ENCODE measurements at places on chromosomes 7 and 10. TPM values are rescaled to one million over a fixed set of nuclear protein-coding genes. Genes with fewer than 3 reads are reported as not detected.

DNA sequence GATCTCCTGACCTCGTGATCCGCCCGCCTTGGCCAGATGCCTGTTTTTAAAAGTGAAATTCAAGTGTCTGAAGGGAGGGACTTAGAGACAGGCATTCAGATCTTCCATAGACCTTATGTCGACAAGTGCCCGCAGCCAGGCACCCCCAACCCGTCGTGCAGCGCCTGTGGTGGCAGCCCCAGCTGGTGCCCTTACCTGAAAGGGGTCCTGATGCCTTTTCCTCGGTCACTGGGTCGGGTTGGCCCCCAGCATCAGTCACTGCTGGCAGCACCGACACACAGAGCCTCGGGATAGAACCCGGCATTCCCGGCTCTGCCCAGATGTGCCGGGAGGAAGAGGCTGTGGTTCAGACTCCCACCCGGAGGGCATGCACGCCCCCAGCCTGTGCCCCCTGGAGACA is 23.3 kb downstream of the LRRC27 start:
- DNase-seq, result no peak

GRCh38 chr10:29473406-29474100 is 161.2 kb downstream of the SVIL start:
- peak; percentile 67 for DNase-seq

- DNase-seq, result no peak
These were observed 802.2 kb upstream of the POM121L12 start for GRCh38 chr7:52233248-52233647.

GRCh38 chr7:3067193-3067592 is 23.5 kb upstream of the CARD11 start:
- peak; percentile 58 for DNase-seq

DNA sequence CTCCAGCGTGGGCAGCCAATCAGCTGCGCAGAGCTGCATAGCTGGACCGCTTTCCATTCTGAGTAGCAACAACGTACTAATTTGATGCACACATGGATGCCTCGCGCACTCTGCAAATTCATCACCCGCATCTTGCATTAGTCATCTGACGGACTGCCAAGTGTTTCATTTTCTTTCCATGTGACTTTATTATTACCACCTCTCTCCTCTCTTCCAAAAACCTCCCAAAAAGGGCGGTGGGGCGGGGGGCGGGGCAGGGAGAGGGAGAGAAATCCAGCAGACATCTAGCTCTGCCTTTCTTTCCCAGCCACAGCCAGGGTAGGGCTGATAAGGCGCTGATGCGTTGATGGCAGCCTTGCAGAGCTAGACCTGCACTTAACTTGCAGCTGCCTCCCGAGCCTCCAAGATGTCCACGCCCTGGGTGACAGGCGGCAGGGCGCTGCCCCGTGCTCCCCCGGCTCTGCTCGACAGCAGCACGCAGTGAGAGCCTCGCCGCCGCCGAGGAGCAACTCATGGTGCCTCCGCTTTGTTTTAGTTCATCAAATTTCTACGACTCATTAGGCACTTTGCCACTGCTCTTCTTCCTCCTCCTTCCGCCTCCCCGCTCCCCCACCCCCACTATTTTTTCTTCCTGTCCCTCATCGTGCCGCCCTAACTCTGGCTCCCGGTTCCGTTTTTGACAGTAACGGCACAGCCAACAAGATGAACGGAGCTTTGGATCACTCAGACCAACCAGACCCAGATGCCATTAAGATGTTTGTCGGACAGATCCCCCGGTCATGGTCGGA is 147.3 kb downstream of the CELF2 start:
- DNase-seq, result peak; percentile 19

GRCh38 chr10:21530641-21531040 is 3.4 kb upstream of the MLLT10 start:
- peak; percentile 64 for DNase-seq

GRCh38 chr7:155234158-155234492 is 63.6 kb upstream of the INSIG1 start:
- DNase-seq, result no peak

- peak; percentile 71 for DNase-seq
These were observed 83.1 kb downstream of the CTNNA3 start for GRCh38 chr10:67612577-67613537.

GRCh38 chr10:124955868-124956267 is 13.9 kb downstream of the ZRANB1 start:
- no peak for DNase-seq

DNA sequence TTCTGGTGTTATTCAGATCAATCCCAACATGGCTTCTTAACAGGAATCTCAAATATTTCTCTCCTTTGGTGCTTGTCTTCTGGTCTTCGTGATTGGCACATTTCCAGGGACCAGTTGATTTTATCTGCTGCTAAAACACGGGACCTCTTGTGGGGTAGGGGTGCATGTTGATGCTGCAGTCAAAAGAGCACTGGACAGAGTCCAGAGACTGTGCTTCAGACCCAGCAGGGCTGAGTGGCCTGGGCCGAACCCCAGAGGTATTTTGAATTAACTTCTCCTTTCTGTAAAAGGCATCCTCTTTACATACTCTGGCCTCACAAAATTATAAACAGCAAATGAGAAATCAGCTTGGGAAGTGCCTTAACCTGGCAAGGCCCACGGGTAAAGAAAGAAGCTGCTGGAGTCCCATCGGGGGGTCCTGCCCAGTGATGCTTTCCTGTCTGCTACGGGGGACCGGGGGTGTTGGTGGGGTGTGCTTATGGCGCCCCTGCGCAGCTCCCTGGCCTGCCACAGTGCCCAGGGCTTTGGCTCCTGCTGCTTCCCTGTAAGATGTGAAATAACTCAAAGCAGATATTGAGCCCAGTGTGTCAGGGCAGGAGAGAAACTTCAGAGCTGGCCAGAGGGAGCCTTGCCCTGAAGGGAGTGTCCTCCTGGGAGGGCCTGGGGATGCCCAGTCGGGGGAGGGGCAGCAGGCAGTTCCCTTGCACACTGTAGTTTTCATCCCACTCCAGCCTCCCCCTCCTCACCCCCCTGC is 230.5 kb downstream of the TCF7L2 start:
- no peak for DNase-seq

DNA sequence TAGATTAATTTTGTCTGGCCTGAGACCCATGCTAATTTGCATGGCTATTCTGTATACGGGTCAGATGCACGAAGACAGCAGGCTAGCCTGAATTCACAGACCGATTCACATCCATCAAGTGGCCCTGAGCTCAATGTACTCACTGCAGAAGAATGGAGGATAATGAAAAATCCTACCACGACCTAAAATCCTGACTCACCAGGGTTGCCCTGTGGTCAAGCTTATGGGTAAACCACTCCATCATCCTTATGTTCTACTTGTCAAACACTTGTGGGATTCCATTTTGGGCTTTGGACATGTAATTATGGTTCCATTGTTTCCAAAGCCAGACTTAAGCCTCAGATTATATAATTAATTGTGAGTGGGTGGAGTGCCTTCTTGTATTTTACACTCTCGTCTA is 110.4 kb upstream of the ZNF438 start:
- peak; percentile 56 for DNase-seq

DNA sequence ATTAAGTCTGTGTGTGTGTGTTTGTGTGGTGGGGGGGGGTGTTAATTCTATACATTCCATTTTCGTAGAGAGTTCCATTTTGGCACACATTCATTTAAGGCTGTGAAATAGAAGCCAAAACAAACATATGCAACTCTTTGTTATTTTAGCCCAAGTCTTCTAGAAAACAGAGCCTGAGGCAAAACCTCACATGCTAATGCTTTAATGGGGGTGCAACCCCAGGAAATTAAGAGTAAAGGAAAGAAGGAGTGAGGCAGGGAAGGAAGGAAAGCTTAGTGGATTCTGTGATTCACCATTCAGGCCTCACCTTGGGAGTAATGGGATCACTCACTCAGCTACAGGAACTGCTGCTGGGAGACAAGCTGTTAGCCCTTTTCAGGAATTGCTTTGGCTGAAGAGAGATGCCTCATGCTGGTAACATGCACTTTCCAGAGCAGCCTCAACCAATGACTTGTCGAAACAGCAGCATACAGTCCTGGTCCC is 73.0 kb upstream of the CTTNBP2 start:
- DNase-seq, result peak; percentile 22

DNA sequence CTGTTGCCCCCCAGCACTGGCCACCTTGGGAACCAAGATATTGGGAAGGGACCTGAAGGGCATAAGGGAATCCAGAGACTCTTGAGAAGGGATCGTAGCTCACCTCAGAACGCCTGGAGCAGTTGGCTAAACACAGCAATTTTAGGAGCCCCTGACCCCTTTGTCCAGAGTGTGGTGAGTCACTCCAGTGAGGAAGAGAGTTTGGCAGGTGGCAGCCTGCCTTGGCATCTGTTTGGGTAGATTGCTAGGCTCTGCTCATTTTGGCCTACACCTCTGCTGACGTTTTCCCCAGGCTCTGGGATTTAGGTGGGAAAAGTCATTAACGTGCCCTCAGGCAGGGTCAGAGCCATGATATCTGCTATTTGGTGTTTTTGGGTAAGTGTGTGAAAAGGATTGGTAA is 100.6 kb downstream of the GRB10 start:
- no peak for DNase-seq

- DNase-seq, result no peak
These were observed 46.4 kb upstream of the RPA3 start for GRCh38 chr7:7764520-7765396.

- DNase-seq, result no peak
These were observed 2.1 kb downstream of the NOS3 start for GRCh38 chr7:150992833-150993302.

DNA sequence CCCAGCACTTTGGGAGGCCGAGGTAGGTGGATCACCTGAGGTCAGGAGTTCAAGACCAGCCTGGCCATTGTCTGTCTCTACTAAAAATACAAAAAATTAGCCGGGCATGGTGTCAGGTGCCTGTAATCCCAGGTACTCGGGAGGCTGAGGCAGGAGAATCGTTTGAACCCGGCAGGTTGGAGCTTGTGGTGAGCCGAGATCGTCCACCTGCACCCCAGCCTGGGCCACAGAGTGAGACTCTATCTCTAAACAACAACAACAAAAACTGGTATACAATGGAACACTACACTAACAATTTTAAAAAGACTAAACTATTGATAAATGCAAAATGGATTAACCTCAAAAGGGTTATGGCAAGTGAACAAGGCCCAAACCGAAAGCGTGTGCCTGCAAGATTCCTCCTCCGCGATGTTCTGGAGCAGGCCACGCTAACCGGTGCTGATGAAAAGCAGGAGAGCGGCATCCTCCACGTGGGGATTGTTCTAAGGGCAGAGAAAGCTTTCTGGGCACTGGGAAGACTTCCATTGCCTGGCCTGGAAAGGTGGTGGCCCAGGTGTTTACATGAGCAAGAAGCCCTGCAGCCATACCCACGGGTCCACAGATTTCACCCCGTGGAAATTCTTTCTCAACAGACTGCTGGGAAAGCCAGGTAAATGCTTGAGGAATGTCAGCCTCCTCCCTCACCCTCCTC is 53.8 kb downstream of the PDGFA start:
- no peak for DNase-seq

DNA sequence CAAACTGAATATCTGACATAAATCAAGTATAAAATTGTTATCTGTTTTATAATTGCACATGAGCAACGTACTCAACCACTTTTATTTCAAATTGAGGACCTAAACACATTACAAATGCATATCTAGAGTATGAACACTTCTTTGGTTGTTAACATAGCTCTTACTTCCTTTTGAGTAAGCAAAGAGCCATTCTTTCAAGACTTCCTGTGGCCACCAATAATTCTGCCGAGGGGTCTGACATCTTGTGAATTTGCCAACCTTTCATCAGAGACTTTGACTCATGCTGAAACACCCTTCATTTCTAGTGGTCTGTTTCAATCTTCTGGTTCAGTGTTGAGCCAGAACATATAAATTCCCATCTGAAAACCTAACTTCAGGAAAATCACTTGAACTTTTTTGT is 59.4 kb downstream of the CDK14 start:
- DNase-seq, result no peak

GRCh38 chr10:50497758-50498157 is 126.0 kb downstream of the SGMS1 start:
- peak; percentile 40 for DNase-seq

- DNase-seq, result peak; percentile 61
These were observed 58.4 kb upstream of the MYO3A start for GRCh38 chr10:25875556-25876165.

DNA sequence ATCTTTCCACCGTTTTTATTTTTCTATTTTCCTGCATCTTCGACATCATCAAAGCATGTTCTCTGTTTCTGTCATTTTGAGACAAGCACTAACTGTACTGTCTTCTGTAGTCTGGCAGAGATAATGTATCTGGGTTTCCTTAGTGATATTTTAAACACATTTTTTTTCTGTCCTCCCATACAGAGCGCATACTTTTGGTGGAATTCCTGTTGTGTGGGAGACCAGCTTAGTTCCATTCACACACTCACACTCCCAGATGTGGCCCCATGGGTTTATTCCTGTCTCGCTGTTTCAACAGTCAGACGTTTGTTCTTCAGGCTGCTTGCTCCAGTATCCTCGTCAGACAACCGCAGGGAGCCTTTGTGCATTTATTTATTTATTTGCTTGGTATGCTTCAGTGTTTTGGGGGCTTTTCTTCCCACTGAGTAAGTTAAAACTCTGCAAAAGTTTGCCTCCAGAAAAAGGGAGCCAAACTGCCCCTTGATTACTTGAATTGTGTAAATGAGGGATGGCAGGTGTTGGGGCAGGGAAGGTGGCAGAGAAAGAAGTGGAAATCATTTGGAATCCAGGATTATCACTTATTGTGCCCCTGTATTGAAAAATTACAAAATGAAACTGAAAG is 456.8 kb upstream of the KLF6 start:
- DNase-seq, result peak; percentile 6

- DNase-seq, result no peak
These were observed 76.8 kb upstream of the LRRN3 start for GRCh38 chr7:111014079-111014478.

- no peak for DNase-seq
These were observed 4.6 kb upstream of the SCIN start for GRCh38 chr7:12565873-12566272.

GRCh38 chr7:84271543-84271942 is 77.0 kb upstream of the SEMA3A start:
- DNase-seq, result no peak

DNA sequence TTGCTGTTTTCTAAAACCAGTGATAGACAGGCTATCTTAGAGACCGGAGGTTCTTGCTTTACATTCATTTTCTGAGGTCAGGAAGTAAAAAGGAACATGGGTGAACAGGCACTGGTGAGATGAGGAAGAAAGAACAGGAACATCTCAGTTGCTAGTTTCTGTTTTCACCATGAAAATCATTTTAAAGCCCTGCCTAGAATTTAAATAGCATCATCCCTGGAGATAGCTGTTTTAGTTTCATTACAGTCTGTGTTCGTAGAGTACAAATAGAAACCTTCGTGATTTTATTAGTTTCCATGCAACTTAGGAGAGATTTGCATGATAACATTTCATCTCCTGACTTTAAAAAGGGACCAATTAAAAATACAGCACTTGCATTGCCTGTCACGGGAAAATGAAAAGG is 14.7 kb downstream of the KCNMA1 start:
- DNase-seq, result no peak

GRCh38 chr7:4809091-4809591 is 33.7 kb downstream of the AP5Z1 start:
- no peak for DNase-seq

Gene OPN1SW
- not detected for total RNA-seq

Gene PSD
- total RNA-seq, result 0.78 TPM

Gene IL6
- total RNA-seq, result 2.0 TPM

Gene TYW1B
- 0.78 TPM for total RNA-seq

Gene LIPN
- total RNA-seq, result not detected

Gene CCDC146
- 0.14 TPM for total RNA-seq

Gene SHH
- 8.7 TPM for total RNA-seq

Gene ERV3-1
- total RNA-seq, result not detected

Gene ZNF487
- 6.0 TPM for total RNA-seq

Gene PAPOLB
- total RNA-seq, result not detected

Data from Caki2 (cell line).